ENCODE measurements at places on chromosomes 6 and 20. TPM values are rescaled to one million over a fixed set of nuclear protein-coding genes. Genes with fewer than 3 reads are reported as not detected.

The TSPO2 gene
- total RNA-seq = 0.57 TPM

DNA sequence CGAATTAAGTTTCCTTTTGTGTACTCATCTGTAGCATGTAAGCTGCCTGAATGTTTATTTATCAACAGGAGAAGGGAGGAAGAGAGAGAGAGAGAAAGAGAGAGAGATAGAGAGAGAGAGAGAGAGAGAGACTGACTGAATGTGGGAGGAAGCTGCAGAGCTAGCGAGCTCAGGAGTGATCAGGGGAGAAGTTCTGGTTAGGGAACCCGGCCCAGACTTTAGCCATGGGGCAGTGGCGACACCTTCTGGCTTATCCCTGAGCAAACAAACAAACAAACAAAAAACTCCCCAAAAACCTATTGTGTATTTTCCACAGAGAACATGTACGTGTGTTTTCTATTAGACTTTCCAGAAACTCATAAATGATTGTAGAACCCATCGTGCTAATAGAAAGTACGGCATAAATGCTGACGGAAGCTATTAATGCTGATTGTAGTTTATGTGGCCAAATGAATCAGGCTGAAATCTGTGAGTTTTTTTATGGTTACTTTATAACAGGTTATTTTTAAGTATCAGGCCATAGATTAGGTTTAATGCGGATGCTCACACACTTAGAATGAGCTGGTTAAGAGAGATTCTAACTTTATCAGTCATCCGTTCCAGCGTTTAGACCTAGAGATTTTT, 92.8 kb downstream of the CLIC5 start:
- no peaks in the 10 kb centered on the region for H3K36me3 ChIP-seq
- no peak overlapping the region for H3K4me3 ChIP-seq
- DNase-seq = peak; percentile 86
- no peak overlapping the region for H3K27ac ChIP-seq

The LRRC73 gene
- 4.8 TPM for total RNA-seq

The SPTLC3 gene
- 23.2 TPM for total RNA-seq

The LY6G6D gene
- total RNA-seq = not detected

DNA sequence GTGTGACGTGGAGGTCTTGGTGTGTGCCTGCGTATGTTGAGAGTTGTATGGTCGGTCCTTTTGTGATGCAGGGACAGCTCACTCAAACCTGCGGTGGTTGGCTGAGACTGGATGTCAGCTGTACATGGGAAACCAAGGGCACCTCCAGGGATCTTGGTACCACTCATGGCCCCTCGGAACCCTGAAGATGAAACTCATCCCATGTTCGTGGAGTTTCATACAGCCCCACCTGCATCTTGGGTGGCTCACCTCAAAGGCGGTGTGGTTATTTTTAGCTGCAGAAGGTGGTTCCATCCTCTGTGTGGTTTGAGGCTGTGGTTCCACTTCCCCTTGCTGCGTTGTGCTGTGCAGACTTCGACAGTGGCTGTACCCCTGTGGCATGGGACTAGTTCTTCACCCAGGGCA, 52.6 kb upstream of the SLC22A1 start:
- H3K36me3 ChIP-seq = peaks cover 33% of the 10 kb centered on the region
- no peak overlapping the region for H3K27ac ChIP-seq
- no peak for DNase-seq
- no peaks in the 10 kb centered on the region for H3K4me1 ChIP-seq
- H3K27me3 ChIP-seq = no peaks in the 10 kb centered on the region
- H3K4me3 ChIP-seq = no peak overlapping the region

DNA sequence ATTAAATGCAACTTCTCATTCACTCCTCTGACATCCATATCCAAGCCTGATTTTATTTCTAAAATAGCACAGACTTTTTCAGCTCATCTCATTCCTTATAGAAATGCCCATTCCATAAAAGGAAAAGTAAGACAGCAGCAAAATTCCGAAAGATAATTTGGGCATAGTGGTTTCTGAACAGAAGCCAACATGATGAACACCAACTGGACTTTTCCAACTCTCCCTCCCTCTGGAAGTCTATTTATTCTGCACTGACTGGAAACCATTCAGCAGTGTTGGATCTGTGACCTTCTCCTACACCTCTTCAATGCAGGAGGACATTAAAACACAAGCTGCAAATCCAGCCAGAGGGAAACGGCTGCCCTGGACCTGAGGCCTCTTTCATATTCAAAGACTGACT, 306.2 kb upstream of the NT5E start:
- DNase-seq = no peak
- no peak overlapping the region for H3K27ac ChIP-seq
- no peaks in the 10 kb centered on the region for H3K27me3 ChIP-seq
- no peak overlapping the region for H3K4me3 ChIP-seq
- H3K36me3 ChIP-seq = no peaks in the 10 kb centered on the region
- H3K4me1 ChIP-seq = no peaks in the 10 kb centered on the region

DNA sequence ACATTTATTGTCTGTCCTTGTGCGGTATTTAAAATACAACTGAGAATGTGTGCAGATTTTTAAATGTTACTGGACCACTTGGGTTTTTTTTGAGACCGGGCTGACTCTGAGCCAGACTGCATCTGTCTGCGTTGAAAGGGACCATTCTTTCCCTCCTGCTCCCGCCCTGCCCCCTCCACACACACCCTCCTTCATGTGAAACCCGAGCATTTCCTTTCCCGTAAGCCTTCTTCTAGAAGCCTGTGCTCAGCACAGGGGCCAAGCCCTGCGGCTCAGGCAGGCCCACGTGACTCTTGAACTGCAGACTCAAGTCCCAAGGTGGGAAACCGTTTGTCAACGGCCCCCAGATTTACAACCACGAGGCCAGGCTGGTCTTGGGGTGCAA, 82.7 kb upstream of the FOXC1 start:
- peak; percentile 71 for DNase-seq
- no peak overlapping the region for H3K27ac ChIP-seq
- no peak overlapping the region for H3K4me3 ChIP-seq
- no peaks in the 10 kb centered on the region for H3K36me3 ChIP-seq
- H3K27me3 ChIP-seq = peaks cover 11% of the 10 kb centered on the region
- no peaks in the 10 kb centered on the region for H3K4me1 ChIP-seq

DNA sequence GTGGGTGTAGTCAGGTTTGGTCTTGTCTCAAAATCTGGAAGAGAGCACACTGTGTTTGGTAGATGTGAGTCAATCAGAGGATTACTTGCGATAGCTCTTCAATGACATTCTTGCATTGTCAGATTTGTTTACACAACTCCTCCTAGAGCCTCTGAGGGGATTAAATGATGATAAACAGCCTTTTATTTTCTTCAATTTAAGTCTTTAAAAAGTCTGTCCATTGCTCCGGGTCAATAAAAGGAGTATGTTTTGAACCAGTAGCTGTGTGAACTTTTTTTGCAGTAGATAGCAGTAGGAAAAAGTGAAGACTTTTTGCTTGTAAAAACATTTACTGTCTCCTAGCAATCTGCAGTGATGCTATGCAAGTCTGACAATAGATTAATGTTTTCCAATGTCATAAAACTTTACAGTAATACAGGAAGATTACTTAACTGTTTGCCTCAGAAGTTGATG, 49.9 kb downstream of the GJA1 start:
- H3K36me3 ChIP-seq = no peaks in the 10 kb centered on the region
- H3K4me1 ChIP-seq = no peaks in the 10 kb centered on the region
- H3K4me3 ChIP-seq = no peak overlapping the region
- DNase-seq = no peak
- H3K27me3 ChIP-seq = no peaks in the 10 kb centered on the region

GRCh38 chr20:55500130-55500529, 505.2 kb downstream of the CBLN4 start:
- no peaks in the 10 kb centered on the region for H3K36me3 ChIP-seq
- no peak overlapping the region for H3K4me3 ChIP-seq
- H3K27me3 ChIP-seq = no peaks in the 10 kb centered on the region
- no peak for DNase-seq

- H3K27me3 ChIP-seq = peaks cover 15% of the 10 kb centered on the region
- no peaks in the 10 kb centered on the region for H3K36me3 ChIP-seq
Observed at GRCh38 chr6:35790683-35791082, 6.4 kb downstream of the CLPS start.

Data from lung (tissue), 17 donors.